Mesothelial cell of epicardium (in vitro differentiated cells): ENCODE measurements at places on chromosomes 2 and 18.

- no peak overlapping the region for H3K4me3 ChIP-seq
- H3K27ac ChIP-seq: peak overlapping the region; percentile 31
- DNase-seq: no peak
- H3K27me3 ChIP-seq: no peaks in the 10 kb centered on the region
- H3K4me1 ChIP-seq: peaks cover 34% of the 10 kb centered on the region
Observed at GRCh38 chr18:2302628-2303516, 268.4 kb downstream of the METTL4 start.

DNA sequence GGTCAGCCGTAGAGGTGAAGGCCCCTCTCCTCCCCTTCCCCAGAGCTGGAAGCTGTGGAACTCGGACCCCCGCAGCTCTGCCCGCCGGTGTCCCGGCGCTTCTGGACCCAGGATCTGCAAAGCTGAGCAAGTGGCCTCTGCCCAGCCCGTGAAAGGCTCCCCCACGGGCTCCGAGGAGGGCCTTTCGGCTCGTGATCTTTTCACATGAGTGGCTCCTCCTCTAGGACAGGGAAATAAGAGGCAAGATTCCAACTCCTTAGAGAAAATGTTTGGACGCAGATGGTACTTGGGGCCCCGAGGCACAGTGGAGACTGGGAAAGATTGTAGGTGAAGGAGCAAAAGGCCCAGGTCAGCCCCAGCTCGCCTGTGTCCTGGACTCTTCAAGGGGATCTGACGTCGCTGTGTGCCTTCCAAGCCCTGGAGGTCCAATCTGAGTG, 48.2 kb upstream of the SP3 start:
- no peaks in the 10 kb centered on the region for H3K36me3 ChIP-seq
- no peaks in the 10 kb centered on the region for H3K27me3 ChIP-seq
- H3K27ac ChIP-seq: peak overlapping the region; percentile 90
- no peak for DNase-seq
- H3K4me3 ChIP-seq: peak overlapping the region; percentile 71
- H3K4me1 ChIP-seq: peaks cover 40% of the 10 kb centered on the region

DNA sequence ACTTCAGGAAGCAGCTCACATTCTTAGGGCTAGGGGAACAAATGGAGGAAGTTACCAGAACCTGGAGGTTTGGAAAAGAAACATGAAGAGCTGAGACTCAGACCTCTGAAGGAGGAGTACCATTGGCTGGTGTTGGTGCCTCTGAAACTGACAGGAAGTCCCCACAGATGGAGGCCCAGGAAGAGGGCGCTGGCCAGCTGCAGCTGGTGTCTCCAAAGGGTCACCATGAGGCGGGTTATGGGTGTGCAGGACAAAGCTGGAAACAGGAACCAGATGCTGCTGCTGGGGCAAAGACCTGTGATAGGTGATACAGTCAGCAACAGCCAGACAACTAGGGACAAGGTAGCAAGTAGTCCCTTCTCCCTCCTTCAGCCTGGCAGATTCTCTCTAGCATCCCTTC, 136.5 kb upstream of the SERPINE2 start:
- no peaks in the 10 kb centered on the region for H3K36me3 ChIP-seq
- DNase-seq: no peak
- no peaks in the 10 kb centered on the region for H3K27me3 ChIP-seq
- no peak overlapping the region for H3K27ac ChIP-seq
- H3K4me1 ChIP-seq: peaks cover 22% of the 10 kb centered on the region

DNA sequence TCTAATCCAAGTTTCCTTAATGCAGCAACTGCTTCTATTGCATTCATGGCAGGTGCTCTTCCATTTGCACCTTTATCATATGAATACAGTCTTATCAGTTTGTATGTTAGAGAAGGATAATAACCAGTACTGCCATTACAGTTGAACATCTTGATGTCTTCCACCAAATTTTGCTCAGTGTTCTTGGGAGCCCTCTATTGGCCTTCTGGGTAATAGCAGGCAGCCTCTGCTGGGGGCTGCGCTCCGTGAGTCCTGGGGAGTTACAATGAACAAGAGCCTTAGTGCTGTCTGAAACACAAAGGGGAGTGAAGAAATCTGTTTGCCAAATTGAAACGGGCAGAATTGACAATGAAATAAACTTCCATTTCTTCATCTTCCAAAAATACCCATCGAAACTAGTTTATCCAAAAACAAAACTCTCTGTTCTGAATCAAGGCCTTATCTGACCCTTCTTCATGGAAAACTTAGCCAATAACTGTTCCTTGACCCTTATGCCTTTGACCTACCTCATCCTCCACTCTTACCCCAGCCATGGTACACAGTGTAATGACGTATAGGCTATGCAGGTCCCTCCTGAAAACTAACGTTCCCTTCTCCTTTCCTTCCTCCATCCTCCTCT, 79.9 kb downstream of the ALK start:
- no peak overlapping the region for H3K27ac ChIP-seq
- H3K36me3 ChIP-seq: no peaks in the 10 kb centered on the region
- DNase-seq: peak; percentile 41
- H3K27me3 ChIP-seq: peaks cover 49% of the 10 kb centered on the region

- H3K27ac ChIP-seq: no peak overlapping the region
- H3K27me3 ChIP-seq: no peaks in the 10 kb centered on the region
- no peak for DNase-seq
- H3K4me3 ChIP-seq: no peak overlapping the region
- H3K4me1 ChIP-seq: peaks cover 3% of the 10 kb centered on the region
Observed at GRCh38 chr2:231800493-231801091, 14.3 kb downstream of the COPS7B start.

- DNase-seq: no peak
- peaks cover 30% of the 10 kb centered on the region for H3K4me1 ChIP-seq
- H3K4me3 ChIP-seq: no peak overlapping the region
- no peaks in the 10 kb centered on the region for H3K27me3 ChIP-seq
- peak overlapping the region; percentile 70 for H3K27ac ChIP-seq
Observed at GRCh38 chr2:762646-763045, 85.4 kb upstream of the TMEM18 start.

DNA sequence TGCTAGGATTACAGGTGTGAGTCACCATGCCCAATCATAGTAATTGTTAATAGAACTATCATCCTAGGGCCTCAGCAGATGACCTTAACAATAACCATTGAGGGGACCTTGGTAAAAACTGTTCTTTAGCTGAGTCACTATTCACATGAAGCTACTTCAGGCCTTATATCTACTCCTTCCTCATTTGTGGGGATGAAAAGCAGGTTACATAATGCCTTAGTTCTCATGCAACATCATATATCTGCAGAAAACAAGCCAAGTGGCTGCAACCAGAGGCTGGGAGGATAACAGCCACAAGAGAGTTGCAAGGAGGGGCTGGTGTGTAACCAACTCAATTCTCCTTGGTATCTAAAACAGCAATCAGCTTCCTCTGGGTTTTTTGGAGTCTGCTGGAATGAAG, 445.4 kb downstream of the NBAS start:
- no peak overlapping the region for H3K27ac ChIP-seq
- H3K4me3 ChIP-seq: no peak overlapping the region
- peaks cover 12% of the 10 kb centered on the region for H3K36me3 ChIP-seq
- no peak for DNase-seq
- H3K4me1 ChIP-seq: peaks cover 8% of the 10 kb centered on the region

DNA sequence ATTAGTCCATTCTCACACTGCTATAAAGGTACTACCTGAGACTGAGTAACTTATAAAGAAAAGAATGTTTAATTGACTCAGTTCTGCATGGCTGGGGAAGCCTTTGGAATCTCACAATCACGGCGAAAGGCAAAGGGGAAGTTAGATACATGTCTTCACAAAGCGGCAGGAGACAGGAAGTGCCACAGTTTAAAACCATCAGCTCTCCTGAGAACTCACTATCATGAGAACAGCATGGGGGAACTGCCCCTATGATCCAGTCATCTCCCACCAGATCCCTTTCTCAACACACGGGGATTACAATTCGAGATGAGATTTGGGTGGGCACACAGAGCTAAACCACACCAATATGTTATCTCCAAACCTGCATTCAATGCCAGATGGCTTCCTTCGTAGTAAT, 716.1 kb downstream of the DCC start:
- H3K4me3 ChIP-seq: no peak overlapping the region
- no peaks in the 10 kb centered on the region for H3K36me3 ChIP-seq
- no peak overlapping the region for H3K27ac ChIP-seq
- peaks cover 3% of the 10 kb centered on the region for H3K27me3 ChIP-seq

- no peaks in the 10 kb centered on the region for H3K27me3 ChIP-seq
- no peak overlapping the region for H3K4me3 ChIP-seq
- H3K36me3 ChIP-seq: peaks cover 6% of the 10 kb centered on the region
- no peak overlapping the region for H3K27ac ChIP-seq
- peaks cover 7% of the 10 kb centered on the region for H3K4me1 ChIP-seq
- no peak for DNase-seq
Observed at GRCh38 chr2:25529034-25529433, 144.3 kb downstream of the DTNB start.
